ENCODE measurements at places on chromosomes 6 and 20.

DNA sequence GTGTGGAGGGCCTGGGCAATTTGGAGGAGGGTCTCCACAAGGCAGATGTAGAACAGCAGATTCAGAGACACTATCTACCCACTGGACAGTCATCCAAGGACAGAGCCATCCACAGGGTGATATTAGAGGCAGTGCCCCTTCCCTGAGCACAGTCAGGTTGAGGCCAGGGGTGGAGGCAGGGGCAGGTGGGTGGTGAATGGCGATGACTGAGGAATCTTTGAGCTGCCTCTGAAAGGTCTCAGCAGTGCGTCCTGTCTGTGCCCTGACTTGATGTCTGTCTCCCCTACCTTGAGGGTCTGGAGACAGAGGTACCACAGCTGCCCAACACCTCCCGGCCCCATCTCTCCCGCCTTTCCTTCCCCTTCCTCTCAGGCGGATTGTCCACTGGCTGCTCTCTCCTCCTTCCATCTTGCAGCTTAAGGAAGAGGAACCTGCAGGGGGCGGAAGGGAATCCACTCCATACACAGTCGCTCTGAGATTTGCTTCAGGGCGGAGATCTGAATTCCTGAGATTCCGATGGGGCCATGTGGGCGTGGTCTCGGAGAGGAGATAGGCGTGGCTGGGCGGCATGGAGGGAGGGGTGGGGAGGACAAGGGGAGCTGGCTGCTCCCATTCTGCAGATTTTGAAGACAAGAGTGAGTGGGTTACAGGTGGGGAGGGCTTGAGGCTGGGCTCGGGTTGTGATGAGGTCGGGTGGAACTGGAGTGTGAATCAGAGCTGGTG lies 1.7 kb downstream of the MUCL3 start:
- ATAC-seq, result no peak

DNA sequence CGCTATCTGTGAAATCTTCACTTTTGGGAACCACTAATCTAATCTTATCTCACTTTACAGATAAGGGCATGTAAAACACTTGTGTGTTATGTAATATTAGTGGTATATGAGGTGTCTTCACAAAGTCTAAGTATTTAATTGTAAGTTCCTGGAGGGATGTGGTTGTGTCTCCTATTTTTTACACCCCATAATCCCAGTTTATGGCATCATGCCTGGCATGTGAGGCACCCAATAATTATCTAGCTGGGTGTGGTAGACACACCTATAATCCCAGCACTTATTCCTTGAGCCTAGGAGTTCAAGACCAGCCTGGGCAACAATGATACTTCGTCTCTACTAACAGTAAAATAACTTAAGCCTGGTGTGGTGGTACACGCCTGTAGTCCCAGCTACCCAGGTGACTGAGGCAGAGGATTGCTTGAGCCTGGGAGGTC lies 16.5 kb upstream of the TBCC start:
- ATAC-seq, result no peak

GRCh38 chr6:157503018-157503747 lies 122.2 kb downstream of the ZDHHC14 start:
- no peak for ATAC-seq

GRCh38 chr6:127570739-127571389 lies 6.1 kb upstream of the C6orf58 start:
- ATAC-seq, result peak; percentile 84

GRCh38 chr20:41393705-41394066 lies 27.1 kb upstream of the EMILIN3 start:
- no peak for ATAC-seq

DNA sequence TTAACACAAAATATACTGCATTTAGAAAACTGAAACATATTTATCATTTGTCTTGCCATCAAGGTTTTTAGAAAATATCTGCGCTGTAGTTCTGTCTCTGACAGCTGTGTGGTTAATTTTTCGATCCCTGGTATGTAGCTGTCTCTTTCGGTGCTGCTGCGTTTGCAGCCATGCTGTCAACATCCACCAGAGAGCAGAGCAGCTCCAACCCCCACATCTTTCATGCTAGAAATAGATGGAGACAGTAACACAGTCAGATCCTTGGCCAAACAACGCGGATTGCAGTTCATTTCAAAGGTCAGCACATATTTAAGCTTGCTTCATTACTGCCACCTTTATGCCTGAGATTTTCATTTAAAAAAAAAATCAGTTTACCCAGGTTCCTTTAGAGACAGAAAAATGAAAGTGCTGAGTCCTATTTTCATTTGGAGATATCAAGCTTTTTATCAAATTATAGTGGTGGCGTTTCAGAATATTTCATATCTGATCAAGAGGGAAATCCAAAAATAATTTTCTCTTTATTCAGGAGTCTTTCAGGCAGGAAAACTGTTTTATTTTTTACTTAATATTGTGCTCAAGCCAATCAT lies 157.7 kb upstream of the MMS22L start:
- no peak for ATAC-seq

DNA sequence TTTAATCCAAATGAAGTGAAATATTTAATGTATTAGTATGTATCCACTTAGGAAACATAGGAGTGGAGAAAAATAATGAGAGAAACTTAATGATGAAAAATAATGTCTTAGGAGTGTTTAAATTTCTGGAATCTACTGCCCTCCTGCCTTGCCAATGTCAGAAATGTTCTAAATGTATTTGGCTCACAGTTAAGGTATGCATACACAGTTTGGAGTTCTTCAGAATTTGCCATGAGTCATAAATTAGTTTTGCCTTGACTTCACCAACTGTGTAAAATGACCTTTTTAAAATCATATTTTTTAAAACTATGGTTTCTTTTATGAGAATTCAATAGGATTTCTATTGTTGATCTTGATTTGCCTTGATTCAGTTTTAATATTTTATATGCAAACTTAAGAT lies 191.7 kb upstream of the HSF2 start:
- no peak for ATAC-seq

DNA sequence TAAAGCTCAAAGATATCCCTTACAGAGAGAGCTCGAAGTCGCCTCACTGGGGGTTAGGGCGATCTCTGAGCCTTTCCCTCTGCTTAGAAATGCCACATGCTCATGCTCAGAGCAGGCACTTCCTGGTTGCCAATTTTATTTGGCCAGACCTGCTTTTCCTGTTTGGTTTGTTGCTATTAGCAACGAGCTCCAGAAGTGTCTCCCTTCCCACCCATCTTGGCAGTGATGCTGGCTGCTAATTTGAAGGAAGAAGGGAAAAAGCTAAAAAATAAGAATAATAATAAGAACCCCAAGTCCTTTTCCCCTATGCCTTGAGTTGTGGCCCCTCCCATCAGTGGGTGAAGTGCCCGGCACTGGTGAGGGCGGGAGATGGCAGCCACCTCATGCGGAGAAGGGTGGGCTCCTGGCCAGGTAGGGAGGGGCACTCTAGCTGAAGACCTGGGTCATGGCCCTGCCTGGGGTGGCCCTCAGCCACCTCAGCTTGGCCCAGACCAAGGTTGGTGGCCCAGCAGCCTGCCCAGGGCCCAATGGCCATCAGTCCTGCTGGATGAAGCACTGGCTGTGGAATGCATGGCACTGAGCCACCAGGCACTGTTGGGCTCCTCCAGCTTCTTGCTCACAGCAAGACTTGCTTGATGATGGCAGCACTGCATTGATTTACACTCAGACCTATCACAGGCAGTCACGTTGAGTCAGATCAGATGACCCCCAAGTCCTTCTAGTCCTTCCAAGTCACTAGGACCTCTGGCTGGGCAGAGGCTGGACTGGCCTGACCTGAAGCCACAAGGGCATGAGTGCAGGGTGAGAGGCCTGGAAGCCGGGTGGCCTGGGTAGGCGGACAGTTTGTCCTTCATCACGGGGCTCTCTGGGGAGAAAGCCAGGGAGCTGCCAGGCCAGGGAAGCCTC lies 79.0 kb downstream of the SYNJ2 start:
- no peak for ATAC-seq

DNA sequence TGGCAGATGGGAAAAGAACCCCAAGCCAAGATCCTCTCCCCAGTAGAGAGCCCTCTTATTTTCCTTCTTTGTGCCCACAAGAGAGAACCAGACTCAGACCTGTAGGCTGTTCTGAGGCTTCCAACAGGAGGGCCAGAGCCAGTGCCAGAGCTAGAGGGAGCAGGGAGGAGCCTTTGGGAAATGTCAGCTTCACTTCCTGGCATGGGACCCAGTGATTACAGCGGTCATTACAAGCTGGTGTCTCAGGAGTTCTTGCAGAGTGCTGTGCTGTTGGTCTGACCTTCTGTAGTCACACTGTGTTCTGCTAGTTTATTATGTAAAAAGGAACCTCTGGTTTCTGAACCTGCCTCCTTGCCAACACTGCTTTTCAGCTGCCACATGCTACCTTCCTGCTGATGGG lies 38.9 kb downstream of the STK35 start:
- ATAC-seq, result no peak

GRCh38 chr6:114055349-114055748 lies 84.4 kb upstream of the HDAC2 start:
- no peak for ATAC-seq

- peak; percentile 37 for ATAC-seq
Measured at GRCh38 chr20:43983359-43983758, 68.7 kb downstream of the TOX2 start.

DNA sequence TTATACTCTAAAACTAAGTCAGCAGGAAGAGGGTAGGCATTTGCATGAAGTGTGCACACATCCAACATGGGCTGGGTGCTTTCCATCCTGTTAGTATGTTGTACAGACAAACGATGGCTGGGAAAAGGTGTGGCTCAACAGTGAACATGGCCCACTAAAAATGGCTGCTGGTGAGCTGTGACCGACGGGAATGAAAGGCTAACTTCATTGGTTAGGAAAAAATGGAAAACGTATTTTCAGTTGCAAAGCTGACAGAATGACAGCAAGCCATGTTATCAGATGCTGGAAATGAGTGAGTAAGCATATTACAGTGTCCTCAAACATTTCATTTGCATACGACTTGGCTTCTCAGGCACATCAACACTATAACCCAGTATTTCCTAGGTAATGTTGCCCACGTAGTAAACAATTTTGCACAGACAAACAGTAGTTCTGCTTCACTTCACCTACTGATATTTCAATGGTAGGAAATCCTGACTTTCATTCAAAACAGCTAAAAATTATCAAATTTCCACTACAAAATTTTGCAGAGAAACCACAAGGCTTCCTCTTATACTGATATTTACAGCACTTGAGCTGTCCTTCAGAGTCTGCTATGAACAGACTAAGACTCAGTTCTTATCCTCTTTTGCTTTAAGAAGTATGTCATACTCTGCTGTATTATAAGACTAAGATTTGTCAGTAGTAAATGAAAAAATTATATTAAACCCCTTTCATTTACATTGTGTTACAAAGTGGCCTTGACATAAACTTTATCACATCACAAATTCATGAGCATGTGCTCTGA lies 98.9 kb downstream of the IRF4 start:
- peak; percentile 61 for ATAC-seq

DNA sequence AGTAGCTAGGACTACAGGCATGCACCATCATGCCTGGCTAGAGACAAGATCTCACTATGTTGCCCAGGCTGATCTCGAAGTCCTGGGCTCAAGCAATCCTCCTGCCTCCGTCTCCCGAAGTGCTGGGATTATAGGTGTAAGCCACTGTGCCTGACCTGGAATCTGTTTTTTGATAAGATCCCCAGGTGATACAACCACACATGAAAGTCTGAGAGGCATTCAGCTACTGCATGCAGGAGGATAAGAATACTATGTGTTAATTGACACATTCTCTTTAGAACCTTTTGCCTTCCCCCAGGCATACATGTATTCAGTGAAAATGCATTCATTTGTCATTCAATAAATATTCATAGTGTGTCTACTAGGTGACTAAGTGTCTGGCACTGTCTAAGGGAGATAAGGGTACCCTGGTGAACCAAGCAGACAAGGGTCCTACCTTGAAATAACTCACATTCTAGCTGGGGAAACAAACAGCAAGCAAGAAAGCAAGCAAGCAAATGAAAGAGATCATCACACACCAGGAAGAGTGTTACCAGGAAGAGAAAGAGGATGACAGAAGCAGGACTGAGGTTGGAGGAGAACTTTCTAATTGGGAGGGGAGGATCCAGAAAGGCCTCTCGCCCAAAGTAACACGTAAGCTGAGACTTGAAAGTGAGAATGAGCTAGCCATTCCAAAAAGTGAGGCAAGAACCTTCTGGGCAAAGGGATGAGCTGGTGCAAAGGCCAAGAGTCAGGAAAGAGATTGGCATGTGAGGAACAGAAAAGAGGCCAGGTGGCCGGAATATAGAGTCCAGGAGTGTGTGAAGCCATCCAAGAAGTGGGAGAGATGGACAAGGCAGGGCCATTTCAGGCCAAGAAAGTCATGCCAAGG lies 6.5 kb downstream of the GFOD1 start:
- ATAC-seq, result no peak

DNA sequence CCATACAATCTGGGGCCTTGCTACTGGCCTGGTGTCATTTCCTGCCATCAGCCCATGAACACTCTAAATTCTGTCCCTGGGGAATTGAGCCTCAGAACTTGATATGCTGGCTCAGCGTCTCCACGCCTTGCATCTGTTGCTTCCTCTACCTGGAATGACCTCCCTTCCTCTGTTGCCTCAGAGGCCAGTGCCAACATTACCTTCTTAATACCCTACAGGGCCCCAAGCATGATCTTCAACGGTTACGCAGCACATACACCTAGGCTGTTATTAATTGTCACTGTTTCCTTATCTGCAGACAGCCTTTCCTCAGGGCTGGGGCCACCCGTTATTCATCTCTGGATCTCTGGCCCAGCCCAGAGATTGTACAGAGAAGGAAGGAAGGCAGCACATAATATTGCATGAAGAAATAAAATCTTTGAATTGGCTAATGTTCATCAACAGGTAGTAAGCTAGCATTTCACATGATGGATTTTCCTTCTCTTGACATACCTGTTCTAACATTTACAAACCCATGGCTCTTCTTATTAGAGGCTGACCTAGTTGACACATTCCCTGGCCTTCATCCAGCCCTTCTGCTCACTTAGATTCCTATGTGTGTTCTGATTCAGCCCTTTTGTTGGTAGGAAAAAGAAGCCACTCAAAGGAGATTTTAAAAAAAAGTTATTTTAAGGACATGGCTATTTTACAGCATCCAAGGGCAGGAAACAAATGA lies 8.4 kb upstream of the RNF182 start:
- no peak for ATAC-seq

DNA sequence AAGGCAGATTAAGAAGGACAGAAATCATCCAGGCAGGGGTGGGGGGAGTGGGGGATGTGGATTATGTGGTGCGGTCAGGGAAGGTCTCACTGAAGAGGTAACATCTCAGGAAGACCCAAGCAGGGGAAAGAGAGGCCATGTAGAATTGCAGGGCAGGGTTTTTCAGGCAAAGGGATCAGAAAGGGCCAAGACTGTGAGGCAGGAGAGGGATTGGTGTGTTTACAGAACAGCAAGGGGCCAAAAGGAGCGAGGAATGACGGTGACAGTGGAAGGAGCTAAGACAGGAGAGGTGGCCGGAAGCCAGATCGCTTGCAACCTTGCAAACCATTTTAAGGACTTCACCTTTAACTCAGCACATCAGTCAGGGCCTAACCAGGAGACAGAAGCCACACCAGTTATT lies 535.4 kb upstream of the JARID2 start:
- no peak for ATAC-seq
